ENCODE measurements at places on chromosomes 7 and 10. TPM values are rescaled to one million over a fixed set of nuclear protein-coding genes. Genes with fewer than 3 reads are reported as not detected.

DNA sequence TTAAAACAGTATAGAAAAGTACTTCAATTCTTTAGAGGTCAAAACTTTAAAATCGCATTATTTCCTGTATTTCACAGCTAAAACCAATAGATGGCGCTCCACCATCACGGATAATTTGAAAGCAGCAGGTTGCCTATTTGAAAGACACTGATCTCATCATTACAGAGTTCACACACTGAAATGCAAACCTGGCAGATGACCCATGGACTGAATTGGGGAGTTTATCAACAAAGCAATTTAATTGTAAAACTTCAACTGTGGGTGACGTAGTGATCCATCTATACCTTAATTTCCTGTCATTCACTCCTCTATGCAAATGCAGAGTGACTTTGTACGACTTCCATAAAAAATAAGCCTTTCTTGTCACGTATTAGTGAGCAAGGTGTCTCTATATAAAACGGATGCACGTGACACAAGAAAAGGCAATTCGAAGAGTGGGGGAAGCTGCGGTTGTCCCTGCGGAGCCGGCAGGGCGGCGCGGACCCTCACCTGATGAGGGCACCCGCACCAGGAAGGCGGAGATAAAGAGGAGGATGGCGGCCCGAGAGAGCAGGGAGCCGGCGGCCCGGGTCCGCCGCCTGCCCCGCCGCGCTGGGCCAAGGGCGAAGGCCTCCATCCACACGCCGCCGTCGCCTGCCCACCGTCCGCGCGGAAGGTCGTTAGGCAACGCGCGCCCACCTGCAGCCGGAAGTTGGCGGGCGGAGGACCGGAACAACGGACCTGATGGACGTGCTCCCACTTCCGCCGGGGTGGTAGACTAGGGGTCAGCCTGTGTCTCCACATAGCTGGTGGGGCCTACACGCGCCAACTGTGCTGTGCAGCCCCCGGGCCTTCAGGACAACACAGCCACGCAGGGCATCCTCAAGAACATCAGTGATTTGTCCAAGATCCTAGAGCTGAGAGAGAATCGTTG, at the start of gene ZPBP:
TSS of gene ZPBP (minus strand) at position 668 of the 913 bp plus-strand sequence. CDS start at position 616, 52 bp downstream.
- H3K36me3 ChIP-seq = no peaks in the 10 kb centered on the region
- DNase-seq = no peak
- H3K4me1 ChIP-seq = no peaks in the 10 kb centered on the region
- H3K27me3 ChIP-seq = no peaks in the 10 kb centered on the region
- no peak within 1 kb of the TSS for H3K4me3 ChIP-seq

GRCh38 chr10:128125416-128125943, 743 bp downstream of the MKI67 start:
- H3K4me3 ChIP-seq = peak overlapping the region; percentile 45
- H3K36me3 ChIP-seq = no peaks in the 10 kb centered on the region
- no peaks in the 10 kb centered on the region for H3K27me3 ChIP-seq
- H3K4me1 ChIP-seq = no peaks in the 10 kb centered on the region

DNA sequence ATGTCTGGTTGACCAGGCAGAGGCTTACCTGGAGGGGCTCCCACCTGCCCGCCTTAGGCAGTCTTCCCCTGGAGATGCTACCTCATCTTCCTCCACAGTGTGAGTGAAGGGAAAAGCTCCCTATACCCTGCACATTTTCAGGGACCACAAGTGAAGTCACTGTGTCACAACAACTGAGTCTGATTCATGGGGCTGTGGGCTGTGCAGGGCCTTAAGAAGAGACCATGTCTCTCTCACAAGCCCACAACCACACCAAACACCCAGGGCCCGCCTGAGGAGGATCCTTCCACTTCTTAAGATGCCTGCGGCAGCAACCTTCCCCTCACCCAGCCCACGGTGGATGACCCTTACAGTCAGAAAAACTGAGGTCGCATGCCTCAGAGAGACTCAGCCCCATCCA, 118.3 kb downstream of the KMT2E start:
- no peak overlapping the region for H3K4me3 ChIP-seq
- no peaks in the 10 kb centered on the region for H3K4me1 ChIP-seq
- H3K27me3 ChIP-seq = no peaks in the 10 kb centered on the region
- DNase-seq = no peak
- H3K36me3 ChIP-seq = peaks cover 5% of the 10 kb centered on the region

DNA sequence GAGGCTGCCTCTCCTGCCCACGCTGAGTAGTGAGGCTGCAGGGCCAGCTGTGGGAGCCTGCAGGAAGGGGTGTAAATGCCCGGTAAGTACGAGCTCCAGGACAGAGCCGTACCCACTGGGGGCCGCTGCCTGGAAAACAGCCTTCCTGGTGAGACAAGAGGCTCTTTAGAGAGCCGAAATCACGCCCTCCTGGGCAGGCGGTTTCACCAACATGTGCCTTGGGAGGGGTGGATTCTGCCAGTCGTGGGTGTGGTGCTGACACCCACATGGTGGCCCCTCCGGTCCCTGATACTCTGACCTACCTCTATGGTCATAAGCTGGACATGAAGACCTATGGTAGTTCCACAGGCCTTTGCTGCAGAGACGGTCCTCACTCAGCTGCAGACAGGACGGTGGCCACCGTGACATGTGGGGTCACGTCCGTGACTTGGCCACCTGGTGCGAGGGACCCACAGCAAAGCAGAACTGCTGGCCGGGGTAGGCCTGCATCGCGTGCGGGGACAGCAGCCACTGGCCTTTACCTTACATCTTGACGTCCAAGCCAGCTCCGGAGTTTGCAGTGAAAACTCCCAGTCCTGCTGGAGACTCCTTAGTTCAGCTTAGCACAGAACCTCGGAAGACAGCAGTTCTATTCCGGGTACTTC, 46.9 kb downstream of the PITRM1 start:
- H3K27me3 ChIP-seq = no peaks in the 10 kb centered on the region
- H3K36me3 ChIP-seq = peaks cover 3% of the 10 kb centered on the region
- no peak overlapping the region for H3K4me3 ChIP-seq
- DNase-seq = peak; percentile 29
- no peak overlapping the region for H3K27ac ChIP-seq
- H3K4me1 ChIP-seq = no peaks in the 10 kb centered on the region

GRCh38 chr10:117503244-117504205, 39.0 kb upstream of the EMX2 start:
- DNase-seq = no peak
- no peak overlapping the region for H3K27ac ChIP-seq
- no peaks in the 10 kb centered on the region for H3K36me3 ChIP-seq
- no peaks in the 10 kb centered on the region for H3K27me3 ChIP-seq

DNA sequence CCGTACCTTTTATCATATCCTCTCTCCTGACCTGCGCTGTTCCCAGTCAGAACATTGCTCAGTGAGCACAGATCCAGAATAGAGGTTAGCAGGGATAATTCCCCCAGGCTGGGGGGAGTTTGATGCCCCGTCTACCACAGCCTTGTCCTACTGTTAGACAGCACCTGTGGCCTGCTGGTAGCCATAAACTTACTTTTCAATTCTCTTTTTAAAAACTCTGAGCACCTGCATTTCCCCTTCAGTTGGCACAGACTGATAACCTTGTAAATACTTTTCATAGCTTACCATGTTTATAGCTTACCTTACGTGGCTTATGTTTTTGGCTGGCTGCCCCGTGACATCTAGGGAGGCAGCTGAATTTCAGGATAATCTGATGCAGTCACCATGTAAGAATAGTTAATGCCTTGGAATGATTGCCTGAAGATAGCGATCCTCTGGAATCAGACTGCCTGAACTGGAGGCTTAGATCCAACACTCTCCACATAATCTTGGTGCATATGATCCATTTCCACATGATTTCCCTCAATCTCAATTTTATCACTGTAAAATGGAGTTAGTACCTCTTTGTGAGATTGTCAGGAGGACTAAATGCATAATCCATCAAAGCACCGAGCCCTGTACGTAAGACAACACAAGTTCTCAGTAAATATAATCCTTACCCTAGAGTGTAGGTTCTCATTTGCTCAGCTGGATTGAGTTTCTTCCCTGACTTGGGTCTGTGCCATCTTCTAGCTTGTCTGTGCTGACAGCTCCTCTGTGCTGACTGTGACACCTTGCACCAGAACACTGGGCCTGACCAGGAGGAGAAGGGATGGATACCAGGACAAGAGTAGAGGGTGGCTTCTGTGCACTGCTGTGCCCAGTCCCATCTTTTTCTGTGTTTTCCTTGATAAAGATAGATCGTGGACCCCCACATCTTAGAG, 111.7 kb upstream of the GJD4 start:
- no peaks in the 10 kb centered on the region for H3K36me3 ChIP-seq
- no peak for DNase-seq
- no peaks in the 10 kb centered on the region for H3K4me1 ChIP-seq
- no peak overlapping the region for H3K27ac ChIP-seq
- no peak overlapping the region for H3K4me3 ChIP-seq
- no peaks in the 10 kb centered on the region for H3K27me3 ChIP-seq

GRCh38 chr7:1386623-1387220, 72.5 kb downstream of the MICALL2 start:
- H3K27ac ChIP-seq = no peak overlapping the region
- DNase-seq = no peak
- no peak overlapping the region for H3K4me3 ChIP-seq
- H3K36me3 ChIP-seq = no peaks in the 10 kb centered on the region
- H3K27me3 ChIP-seq = no peaks in the 10 kb centered on the region
- no peaks in the 10 kb centered on the region for H3K4me1 ChIP-seq

DNA sequence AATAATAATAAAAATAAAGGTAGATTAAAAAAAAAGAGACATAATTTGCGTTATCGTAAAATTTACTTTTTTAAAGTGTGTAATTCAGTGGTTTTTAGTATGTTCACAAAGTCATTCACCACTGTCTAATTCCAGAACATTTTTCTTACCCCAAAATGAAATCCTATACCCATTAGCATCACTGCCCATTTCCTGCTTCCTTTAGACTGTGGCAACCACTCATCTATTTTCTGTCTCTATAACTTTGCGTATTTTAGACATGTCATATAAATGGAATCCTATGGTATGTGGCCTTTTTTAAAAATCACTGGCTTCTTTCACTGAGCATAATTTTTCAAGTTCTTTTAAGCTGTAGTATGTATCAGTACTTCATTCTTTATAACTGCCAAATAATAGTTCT, 53.6 kb downstream of the KAT6B start:
- no peak for DNase-seq
- no peaks in the 10 kb centered on the region for H3K36me3 ChIP-seq
- H3K4me3 ChIP-seq = no peak overlapping the region

DNA sequence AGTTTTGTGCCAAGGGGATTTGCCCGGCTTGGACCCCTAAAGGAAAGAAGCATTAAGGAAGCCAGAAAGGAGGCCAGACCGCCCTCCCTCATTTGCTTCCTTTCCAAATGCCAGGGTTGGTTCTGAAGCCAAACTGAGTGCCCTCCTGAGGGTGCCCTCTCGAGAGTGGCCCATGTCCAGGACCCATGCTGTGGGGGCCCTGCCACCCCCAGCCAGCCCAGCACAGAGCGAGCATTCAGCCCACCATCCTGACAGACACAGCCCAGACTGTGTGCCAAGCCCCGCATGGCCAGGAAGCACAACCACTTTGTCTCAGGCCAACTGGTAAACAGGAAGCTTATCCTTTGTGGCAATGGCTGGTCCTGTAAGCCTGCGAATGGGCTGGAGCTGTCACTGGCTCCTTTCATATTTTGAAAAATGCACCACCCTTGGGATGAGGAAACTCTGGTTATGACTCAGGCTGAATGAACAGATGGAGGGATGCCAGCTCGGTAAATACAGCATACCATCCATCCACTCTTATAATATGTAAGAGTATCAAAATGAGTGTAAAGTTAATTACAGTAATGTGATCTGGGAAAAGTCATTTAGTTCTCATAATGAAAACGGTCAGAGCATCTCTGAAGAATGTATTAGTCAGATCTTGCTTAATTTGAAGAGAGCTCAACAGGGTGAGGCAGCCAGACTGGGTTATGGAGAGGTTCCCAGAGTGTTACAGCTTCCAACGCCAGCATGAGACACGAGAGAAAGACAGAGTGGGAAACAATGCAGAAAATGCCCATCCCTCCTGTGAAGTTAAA, 65.0 kb downstream of the STK17A start:
- H3K4me1 ChIP-seq = peaks cover 14% of the 10 kb centered on the region
- no peaks in the 10 kb centered on the region for H3K27me3 ChIP-seq
- H3K36me3 ChIP-seq = no peaks in the 10 kb centered on the region
- peak overlapping the region; percentile 100 for H3K27ac ChIP-seq
- H3K4me3 ChIP-seq = no peak overlapping the region

DNA sequence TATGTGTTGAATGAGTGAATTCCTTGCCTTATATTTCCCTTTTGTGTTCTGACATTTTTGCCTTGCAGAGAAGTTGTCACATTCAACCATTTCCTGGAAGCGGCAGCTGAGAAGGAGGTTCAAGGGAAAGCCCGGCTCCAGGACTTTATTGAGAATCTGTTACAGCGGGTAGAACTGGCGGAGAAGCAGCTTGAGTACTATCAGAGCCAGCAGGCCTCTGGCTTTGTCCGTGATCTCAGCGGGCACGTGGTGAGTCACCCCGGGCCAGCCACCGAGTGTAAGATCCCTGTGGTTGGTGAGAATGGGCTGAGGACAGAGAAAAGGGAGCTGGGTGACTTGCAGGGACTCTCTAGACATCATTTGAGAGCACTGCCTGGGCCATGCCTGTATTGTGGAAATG, 14.2 kb downstream of the ZNF365 start:
- no peak overlapping the region for H3K27ac ChIP-seq
- no peak for DNase-seq
- H3K4me1 ChIP-seq = no peaks in the 10 kb centered on the region
- H3K4me3 ChIP-seq = no peak overlapping the region

GRCh38 chr10:11208908-11209829, 191.5 kb downstream of the CELF2 start:
- H3K27ac ChIP-seq = no peak overlapping the region
- no peak for DNase-seq
- H3K4me3 ChIP-seq = no peak overlapping the region
- H3K4me1 ChIP-seq = no peaks in the 10 kb centered on the region

The RHOBTB1 gene
- 22.8 TPM for total RNA-seq

The DRGX gene
- total RNA-seq = not detected

The SPACDR gene
- 1.0 TPM for total RNA-seq

The MSMB gene
- total RNA-seq = not detected

The OGDHL gene
- total RNA-seq = not detected

The NOS3 gene
- total RNA-seq = 28.1 TPM

The AGMO gene
- total RNA-seq = 1.3 TPM

The SLC16A12 gene
- total RNA-seq = 0.21 TPM

The POLR2J2 gene
- 22.1 TPM for total RNA-seq

All from aorta (tissue), 5 donors.